ENCODE measurements at places on chromosomes 16 and 17.

DNA sequence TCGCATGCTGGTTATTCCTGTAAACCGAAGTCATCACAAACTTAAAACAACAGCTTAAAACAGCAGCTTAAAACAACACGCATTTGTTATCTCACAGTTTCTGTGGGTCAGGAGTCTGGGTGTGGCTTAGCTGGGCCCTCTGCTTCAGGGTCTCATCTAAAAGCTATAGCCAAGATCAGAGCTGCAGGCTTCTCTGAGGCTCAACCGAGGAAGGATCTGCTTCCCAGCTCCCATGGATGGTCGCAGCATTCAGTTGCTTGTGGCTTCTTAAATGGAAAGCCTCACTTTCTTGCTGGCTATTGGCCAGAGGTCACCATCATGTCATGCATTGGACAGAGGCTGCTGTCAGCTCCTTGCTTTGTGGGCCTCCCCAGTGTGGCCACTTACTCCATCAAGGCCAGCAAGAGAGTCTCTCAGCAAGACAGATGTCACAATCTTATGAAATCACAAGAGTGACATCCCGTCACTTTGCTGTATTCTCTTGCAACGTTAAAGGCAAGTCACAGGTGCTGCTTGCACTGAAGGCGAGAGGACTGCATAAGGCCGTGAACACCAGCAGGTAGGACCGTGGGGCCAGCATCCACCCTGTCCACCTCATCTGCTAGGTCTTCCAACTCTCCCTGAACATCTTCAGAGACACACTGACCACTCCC lies 117.9 kb upstream of the TNRC6C start:
- no peak for DNase-seq

- DNase-seq: no peak
Measured at GRCh38 chr17:7147772-7148171, 31.4 kb downstream of the ASGR1 start.

GRCh38 chr16:57167953-57168352 lies 17.9 kb downstream of the PSME3IP1 start:
- DNase-seq: peak; percentile 73

- DNase-seq: no peak
Measured at GRCh38 chr17:17849147-17849820, 12.5 kb upstream of the SREBF1 start.

GRCh38 chr17:13777003-13777402 lies 175.3 kb upstream of the HS3ST3A1 start:
- no peak for DNase-seq

GRCh38 chr17:82950525-82951102 lies 110.8 kb upstream of the ZNF750 start:
- no peak for DNase-seq

DNA sequence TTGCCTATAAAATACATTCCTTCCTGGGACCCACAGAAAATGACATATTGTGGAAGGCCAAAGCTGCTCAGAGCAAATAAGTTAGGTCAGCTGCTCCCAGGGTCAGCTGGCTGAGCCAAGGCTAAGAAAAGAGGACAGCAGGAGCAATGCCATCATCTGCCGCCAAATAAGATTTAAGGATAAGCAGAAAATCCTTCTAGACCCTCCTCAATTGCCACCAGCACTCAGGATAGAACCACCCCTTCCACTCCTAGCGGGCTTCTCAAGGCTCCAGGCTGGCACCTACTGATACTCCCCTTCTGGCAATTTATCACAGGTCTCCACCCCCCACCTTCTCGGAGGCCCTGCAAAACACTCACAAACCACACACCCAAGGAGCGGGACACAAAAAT lies 22.9 kb downstream of the MBTPS1 start:
- DNase-seq: no peak

DNA sequence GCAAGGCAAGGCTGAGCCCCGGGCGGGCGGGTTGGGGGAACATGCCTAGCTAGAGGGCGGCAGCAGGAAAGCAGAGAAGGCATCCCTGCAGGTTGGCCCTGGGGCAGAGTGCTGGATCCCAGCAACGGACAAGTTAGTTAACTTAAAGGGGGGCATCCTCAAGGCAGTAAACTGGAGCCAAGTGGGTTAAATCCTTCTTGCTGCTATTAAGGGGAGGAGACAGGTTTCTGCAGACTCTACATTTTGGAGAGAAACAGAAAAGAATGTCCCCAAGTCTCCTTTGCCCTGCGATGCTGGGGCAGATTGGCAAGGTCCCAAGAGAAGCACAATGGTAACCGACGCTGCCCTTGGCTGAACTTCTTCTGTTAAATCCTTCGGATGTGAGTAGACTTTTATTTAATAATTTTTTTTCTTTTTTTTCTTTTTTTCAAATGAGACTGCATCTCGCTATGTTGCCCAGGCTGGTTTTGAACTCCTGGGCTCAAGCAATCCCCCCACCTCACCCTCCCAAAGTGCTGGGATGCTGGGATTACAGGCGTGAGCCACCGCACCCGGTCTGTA lies 14.0 kb downstream of the ATP5PD start:
- DNase-seq: peak; percentile 50

- no peak for DNase-seq
Measured at GRCh38 chr16:84692451-84693214, 7.2 kb upstream of the USP10 start.

DNA sequence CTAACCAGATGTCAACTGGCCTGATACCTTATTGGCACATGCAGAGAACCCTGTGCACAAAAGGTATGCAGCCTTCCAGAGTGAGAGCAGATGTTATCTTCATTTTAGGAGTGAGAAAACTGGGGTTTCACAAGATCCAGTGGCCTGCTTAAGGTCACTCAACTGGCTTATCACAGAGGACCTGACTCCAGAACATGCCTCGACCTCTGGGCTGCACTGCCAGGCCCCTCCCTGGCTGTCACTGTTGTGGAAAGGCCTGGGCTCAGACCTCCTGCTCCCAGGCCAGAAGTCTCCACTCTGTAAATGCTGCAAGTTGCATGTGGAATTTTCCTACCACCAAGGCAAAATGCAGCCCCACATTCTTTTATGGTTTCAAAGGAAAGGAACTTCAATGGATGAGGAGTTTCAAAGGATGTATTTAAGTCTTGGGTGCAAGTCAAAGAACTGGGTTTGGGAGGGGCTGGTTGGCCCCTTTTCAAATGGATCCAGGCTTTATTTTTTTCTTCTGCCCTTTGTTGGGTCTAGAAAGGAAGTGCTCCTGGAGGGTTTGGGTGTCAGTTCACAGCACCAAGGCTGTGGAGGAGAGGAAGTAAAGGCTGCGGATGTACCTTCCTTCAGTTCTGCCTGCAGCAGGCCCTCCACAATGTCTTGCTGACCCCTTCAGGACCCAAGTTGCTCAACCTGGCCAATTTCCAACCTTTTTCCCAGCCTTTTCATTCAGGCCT lies 30.4 kb upstream of the SMPD3 start:
- DNase-seq: no peak

DNA sequence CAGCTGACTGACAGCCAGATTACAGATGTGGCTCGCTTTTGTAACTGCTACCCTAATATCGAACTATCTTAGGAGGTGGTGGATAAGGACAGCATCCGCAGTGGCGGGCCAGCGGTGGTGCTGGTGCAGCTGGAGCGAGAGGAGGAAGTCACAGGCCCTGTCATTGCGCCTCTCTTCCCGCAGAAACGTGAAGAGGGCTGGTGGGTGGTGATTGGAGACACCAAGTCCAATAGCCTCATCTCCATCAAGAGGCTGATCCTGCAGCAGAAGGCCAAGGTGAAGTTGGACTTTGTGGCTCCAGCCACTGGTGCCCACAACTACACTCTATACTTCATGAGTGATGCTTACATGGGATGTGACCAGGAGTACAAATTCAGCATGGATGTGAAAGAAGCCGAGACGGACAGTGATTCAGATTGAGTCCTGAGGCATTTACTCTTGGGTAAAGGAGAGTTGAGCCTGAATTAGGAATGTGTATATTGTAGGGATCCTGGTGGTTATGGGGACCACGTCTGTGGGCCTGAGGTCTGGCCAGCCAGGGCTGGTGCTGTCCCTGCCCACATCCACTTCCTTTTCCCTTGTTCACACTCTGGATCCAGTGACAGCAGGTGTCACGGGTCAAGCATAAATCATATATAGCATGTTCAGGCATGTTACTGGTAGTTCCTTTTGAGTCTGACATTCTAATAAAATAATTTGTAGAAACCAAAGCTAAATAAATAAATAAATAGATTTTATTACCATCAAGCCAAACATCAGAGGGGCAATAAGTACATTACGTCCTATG lies 89.0 kb upstream of the SMURF2 start:
- no peak for DNase-seq

- DNase-seq: no peak
Measured at GRCh38 chr17:33266611-33267010, 26.5 kb downstream of the ASIC2 start.

- DNase-seq: no peak
Measured at GRCh38 chr17:28258347-28258887, 60.6 kb upstream of the TMEM97 start.

GRCh38 chr16:14322186-14322585 lies 251.1 kb downstream of the MRTFB start:
- no peak for DNase-seq

DNA sequence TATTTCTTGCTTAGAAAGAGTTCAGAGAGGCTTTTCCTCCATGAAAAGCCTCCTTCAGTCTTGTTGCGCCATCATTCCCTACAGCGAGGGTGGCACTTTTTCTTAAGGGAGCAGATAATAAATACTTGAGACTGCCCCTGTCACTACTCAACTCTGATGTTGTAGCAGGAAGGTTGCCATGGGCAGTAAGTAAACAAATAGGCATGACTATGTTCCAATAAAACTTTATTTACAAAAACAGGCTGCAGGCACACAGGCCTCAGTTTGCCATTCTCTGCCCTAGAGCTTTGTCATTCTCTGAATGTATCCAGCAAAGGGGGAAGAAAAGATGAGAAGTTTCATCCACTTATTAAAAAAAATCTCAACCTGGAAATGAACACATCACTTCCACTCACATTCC lies 60.4 kb downstream of the MYOCD start:
- DNase-seq: no peak

DNA sequence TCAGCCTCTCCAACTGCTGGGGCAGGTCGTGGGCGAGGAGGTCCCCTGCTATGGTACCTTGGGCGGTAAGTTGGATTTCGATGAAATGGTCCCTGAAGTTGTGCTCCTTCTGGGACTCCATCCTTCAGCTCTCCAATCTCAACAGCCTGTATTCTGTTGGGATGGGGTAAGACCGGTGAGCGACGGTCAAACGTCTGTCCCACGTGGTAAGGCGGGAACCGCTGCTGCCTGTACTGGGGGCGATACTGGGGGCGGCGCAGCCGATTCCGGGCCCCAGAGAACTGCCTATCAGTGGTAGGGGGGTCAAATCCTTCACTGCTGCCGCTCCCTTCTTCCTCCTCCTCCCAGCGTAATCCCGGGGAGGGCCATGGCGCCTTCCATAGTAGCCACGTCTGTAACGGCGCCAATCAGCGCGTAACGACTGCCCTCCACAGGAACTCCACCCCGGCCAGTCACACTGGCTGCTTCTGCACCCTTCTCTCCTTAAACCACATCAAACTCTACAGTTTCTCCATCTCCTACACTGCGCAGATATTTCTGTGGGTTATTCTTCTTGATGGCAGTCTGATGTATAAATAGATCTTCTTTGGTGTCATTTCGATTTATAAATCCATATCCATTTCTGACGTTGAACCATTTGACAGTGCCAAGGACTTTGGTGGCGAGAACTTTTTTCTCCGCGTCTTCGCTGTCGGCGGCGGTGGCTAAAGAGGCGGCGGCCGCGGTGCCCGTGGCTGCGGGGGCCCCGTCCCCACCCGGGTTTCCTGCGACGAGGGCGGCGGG lies 41.1 kb downstream of the AHSP start:
- DNase-seq: peak; percentile 48

DNA sequence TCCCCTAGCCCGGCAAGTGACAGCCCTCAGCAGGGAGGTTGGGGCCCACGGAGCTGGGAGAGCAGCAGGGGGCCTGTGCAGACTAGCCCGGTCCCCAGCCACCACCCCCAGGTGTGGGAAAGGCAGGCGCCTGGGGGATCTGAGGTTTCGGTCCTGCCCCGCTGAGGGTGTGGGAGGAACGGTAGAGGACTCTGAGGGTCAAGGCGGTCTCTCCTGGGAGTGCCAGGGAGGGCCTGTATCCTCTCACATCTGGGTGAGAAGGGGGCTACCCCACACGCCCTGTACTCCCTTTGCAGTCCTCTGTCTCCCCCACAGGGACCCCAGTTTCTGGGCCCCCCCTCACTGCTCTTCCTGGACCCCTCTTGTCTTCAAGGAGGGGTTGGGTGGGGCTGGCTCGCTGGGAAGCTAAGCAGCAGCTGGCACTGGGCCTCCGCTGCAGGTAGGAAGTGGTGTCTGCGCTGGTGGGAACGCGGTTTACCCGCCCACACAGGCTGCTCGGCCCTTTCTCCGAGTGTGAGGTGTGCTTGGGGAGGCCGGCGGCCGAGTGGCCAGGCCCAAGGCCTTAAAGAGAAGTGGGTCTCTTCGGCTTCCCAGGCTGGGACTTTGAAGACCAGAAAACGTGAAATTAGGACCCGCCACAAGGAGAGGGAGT lies 15.4 kb downstream of the CD7 start:
- DNase-seq: no peak

GRCh38 chr17:34301986-34302385 lies 16.4 kb downstream of the CCL11 start:
- no peak for DNase-seq

GRCh38 chr16:23160574-23160973 lies 11.3 kb upstream of the USP31 start:
- no peak for DNase-seq

DNA sequence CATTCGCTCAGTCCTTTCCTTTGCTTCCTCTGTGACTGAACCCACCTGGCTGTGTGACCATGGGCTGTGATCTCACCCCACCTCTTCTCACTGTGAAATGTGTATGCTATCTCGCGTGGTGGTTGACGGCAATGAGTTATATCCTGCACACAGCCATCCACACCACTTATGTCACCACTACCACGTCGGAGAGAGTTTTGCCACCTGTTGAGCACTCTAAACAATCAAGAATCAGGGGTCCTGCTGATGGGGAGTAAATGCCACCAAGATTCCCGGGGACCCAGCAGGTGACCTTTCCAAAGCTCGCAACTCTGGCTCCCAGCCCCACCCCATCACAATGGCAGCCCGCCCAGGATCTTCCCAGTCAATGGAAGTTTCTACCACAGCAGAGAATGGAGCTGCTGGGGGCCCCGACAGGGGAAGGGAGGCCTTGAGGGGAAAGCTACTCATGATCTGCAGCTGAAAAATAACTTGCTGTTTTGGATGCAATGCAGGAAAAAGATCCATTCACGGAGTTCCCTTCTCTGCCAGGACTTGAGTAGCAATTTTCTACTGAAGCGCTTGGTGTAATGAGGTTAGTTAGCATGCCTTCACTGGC lies 26.2 kb upstream of the RCVRN start:
- no peak for DNase-seq

- DNase-seq: no peak
Measured at GRCh38 chr16:15682105-15682570, 32.1 kb downstream of the NDE1 start.

All from hematopoietic multipotent progenitor cell (in vitro differentiated cells).